ENCODE measurements at places on chromosomes 12 and 14. TPM values are rescaled to one million over a fixed set of nuclear protein-coding genes. Genes with fewer than 3 reads are reported as not detected.

GRCh38 chr14:73136085-73136386 lies 271 bp upstream of the PSEN1 start:
- no peak for DNase-seq

GRCh38 chr14:36654794-36655381 lies 6.8 kb upstream of the PAX9 start:
- no peak for DNase-seq

DNA sequence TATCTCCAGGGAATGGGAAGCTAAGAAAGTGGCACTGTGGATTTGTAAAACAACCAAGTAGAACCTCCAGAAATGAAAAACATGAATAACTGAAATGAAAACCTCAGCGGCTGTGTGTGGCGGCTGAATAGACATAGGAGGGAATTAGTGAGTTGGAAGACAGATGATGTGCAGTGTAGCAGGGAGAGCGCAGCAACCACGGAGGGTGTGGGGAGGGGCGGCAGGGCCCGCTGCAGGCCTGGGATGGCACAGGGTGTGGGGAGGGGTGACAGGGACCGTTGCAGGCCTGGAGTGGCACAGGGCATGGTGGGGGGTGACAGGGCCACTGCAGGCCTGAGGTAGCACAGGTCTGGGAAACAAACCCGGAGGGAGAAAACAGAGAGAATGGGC lies 51.1 kb downstream of the BEGAIN start:
- DNase-seq: no peak

GRCh38 chr12:56408799-56409417 lies 40.3 kb downstream of the TIMELESS start:
- DNase-seq: no peak

Gene FOXM1
- polyA plus RNA-seq: 32.7 TPM

Gene KCNA5
- polyA plus RNA-seq: 2.2 TPM

Gene KLRC4
- polyA plus RNA-seq: not detected

Gene TBC1D30
- polyA plus RNA-seq: 8.4 TPM

Measured in left renal pelvis (tissue), 4 donors.